A549 treated with CORT108297 at 1 μM for 4 hours (cell line): ENCODE measurements at places on chromosomes 5 and 9. TPM values are rescaled to one million over a fixed set of nuclear protein-coding genes. Genes with fewer than 3 reads are reported as not detected.

Gene SOX30
- 0.03 to 0.13 TPM (median 0.05 TPM) in 3 of 5 replicates, not detected in the others for total RNA-seq

Gene MBLAC2
- 1.9 to 3.0 TPM (median 2.8 TPM) in 5 replicates for total RNA-seq

Gene GPX3
- total RNA-seq, result 14.1 to 19.8 TPM (median 17.1 TPM) in 5 replicates

Gene HRH2
- total RNA-seq, result 0.46 to 0.82 TPM (median 0.65 TPM) in 5 replicates

Gene FCN2
- total RNA-seq, result not detected in 5 replicates

Gene NMUR2
- total RNA-seq, result 0.03 to 0.09 TPM (median 0.06 TPM) in 5 replicates
